ENCODE measurements at places on chromosomes 7 and 10. TPM values are rescaled to one million over a fixed set of nuclear protein-coding genes. Genes with fewer than 3 reads are reported as not detected.

The KLF14 gene
- not detected for total RNA-seq

The CHCHD1 gene
- total RNA-seq: 22.3 TPM

The GJD4 gene
- total RNA-seq: not detected

The PDZD7 gene
- total RNA-seq: 0.65 TPM

The GARIN1A gene
- total RNA-seq: 0.48 TPM

The FAM25A gene
- not detected for total RNA-seq

The C10orf62 gene
- not detected for total RNA-seq

The TMEM196 gene
- not detected for total RNA-seq

The FAM200A gene
- total RNA-seq: 4.9 TPM

The DYNC1I1 gene
- total RNA-seq: not detected

The ZSWIM8 gene
- total RNA-seq: 87.3 TPM

The EVX1 gene
- not detected for total RNA-seq

The MRPS33 gene
- 72.6 TPM for total RNA-seq

The CASP7 gene
- 35.6 TPM for total RNA-seq

The MEIG1 gene
- total RNA-seq: 0.82 TPM

The ZNF365 gene
- not detected for total RNA-seq

The SKIDA1 gene
- 0.12 TPM for total RNA-seq

The DLX6 gene
- total RNA-seq: not detected

The LFNG gene
- total RNA-seq: 109 TPM

Measured in activated CD4-positive, alpha-beta T cell treated with anti-CD3 and anti-CD28 coated beads, Interleukin-2, amount 10 ng/mL, durations not matched to agents 7 days and 5 days (primary cell).